AG04450 (cell line): ENCODE measurements at places on chromosomes 12 and 14.

GRCh38 chr14:35855876-35856481, 29.8 kb downstream of the BRMS1L start:
- no peak for DNase-seq

- no peak for DNase-seq
Measured at GRCh38 chr14:56087671-56088471, 30.3 kb upstream of the PELI2 start.

DNA sequence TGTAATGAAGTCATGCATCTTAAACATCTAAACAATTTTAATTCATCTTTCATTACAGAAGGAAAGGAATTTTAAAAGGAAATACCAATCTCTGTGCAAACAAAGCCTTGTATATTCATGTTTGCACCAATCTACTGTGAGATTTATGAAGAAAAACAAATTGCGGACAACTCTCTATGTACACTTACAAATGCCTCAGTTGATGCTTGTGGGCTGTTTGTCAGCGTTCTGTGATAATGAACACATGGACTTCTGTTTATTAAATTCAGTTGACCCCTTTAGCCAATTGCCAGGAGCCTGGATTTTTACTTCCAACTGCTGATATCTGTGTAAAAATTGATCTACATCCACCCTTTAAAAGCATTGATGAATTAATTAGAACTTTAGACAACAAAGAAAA, 5.4 kb downstream of the GPR65 start:
- no peak for DNase-seq

DNA sequence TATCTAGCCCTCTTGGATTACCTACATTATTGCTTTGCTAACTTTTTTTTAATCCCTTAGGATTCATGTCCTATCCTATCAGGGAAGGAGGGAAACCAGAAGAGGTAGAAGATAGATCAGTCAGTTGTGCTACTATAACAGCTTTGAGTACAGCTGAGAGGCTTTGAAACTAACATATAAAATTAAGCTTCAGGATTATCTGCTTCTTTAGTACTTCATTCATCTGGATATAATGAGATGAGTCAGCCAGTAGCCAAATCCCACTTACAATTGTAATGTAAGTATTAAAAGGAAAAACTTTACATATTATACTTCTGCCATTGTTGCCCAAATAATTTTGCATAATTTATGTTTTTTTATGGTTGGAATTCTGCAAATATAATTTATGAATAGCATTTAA, 33.4 kb upstream of the ANO6 start:
- no peak for DNase-seq

GRCh38 chr12:14886271-14886670, 617 bp upstream of the MGP start:
- DNase-seq: no peak
